ENCODE measurements at places on chromosomes 2 and 18.

DNA sequence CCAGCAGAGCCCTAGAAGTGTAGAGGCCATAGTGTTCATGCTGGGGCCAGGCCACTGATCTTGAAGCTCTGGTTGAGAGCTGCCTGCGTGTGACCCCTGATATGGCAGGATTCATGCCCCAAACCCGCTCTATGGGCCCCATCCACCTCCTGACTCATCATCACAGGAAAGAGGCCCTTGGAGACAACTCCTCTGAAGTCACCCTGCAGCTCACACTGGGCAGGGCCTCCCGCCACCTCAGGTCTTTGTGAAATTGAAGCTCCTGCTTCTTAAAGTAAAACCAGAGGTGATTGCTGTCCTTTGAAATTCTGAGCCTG lies 12.0 kb upstream of the TUBB6 start:
- no peak for DNase-seq

GRCh38 chr2:16727256-16727655 lies 61.6 kb upstream of the CYRIA start:
- DNase-seq = no peak

DNA sequence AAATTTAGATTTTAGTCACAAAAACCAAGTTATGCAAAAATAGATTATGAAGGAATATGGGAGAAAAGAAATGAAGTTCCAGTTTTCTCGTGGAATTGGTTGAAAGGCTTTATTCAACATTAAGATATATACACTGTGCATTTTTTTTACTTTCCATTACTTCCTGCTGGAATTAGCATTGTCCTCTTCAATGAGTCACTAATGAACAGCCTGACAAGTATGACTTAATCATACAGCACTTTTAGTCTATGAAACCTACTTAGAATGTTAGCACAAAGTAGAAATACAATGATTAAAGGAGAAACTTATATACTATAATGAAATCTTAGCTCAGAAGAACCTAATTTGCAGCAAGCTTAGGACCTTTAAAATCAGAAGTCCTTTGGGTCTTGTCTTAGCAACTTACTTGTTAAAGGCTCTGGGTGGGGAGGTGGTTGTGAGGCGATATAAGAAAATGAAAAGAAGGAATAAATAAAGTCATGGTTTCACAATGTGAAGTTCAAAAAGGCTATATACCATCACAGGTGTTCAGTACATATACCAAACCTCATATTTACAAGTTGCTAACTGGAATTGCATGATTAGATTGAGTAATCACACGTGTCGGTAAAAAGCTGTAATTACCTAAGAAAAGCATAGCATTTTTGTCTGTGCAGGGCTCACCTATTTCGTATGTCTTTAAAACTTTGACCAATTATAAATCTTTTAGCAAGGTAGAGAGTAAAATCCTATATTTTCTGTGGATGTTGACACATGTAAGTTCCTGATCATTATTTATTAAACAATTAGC lies 236.8 kb downstream of the CAMKMT start:
- no peak for DNase-seq

DNA sequence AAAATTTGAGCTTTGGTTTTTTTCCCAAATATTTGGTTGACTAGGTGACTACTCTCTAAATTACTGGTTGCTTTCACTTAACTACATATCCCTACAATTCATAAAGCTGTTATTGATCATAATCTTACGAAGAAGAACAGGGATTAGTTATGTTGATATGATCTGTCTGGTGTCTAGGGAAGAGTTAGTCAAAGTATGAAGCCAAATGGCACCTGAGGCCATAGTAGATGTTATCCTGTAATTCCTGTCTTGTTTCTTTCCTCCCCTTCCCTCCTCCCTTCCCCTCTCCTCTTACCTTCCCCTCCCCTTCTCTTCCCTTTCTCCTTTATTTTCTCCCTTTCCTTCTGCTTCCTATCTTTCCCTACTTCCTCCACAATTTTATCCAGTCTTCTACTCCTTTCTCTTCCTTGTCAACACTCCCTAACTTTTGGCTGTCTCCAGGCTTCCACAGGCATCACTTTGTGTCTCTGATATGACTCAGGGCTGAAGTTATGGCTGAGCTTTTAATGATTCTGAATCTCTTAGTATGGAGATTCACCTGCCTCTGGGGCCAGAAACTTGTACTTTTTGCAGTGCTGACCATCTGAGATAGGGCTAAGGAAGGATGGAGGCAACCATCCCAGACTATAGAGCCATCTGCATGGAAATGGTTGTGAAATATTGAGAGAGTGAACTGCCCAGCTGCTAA lies 149.9 kb upstream of the TCF4 start:
- no peak for DNase-seq

DNA sequence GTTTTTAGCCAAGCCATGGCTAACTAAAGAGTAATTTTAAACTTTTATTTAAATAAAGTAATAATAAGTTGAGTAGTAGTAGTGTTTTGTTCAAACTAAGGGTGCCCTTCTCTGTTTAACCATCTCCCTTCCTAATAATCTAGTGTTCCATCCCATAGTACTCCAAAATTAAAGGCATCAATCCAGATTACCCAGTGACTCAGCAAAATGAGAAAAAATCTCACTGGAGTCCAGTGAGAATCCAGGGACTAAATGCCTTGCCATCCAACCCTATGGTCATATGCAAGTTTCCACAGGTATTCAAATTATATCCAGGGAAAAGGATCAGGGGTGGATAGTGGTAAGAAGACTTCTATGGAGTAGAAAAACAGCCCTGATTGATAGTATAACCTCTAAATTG lies 19.6 kb upstream of the VRK2 start:
- no peak for DNase-seq

GRCh38 chr18:76640438-76640837 lies 145.4 kb upstream of the ZNF516 start:
- no peak for DNase-seq

GRCh38 chr2:204072443-204073324 lies 136.1 kb downstream of the ICOS start:
- peak; percentile 86 for DNase-seq

- DNase-seq = no peak
Measured at GRCh38 chr2:224925810-224926100, 116.5 kb downstream of the DOCK10 start.

DNA sequence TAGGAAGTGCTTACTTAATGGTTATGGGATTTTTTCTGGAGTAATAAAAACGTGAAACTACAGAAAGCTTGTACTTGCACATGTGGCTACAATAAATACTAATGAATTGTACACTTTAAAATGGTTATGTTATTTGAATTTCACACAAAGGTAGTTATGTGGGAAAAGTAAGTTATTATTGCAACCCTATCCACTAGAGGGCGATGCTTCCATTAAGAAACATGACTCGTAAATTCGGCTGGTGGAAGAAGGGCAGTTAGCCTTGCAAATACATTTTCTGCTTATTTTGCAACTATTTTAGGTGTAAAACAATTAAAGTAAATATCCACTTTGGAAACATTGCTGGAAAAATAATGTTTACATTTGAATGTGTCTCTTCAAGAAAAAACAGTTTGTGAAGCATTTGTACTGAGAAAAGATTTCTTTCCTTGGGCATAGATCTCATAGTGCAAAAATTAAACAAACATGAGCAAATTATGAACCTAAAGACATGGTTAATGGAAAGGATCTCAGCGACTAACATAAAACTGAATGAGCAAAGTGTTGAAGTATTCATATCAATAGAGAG lies 68.1 kb upstream of the CSRNP3 start:
- peak; percentile 37 for DNase-seq

- no peak for DNase-seq
Measured at GRCh38 chr18:21369146-21369545, 127.1 kb downstream of the GREB1L start.

GRCh38 chr2:33509908-33510585 lies 33.6 kb downstream of the RASGRP3 start:
- DNase-seq = no peak

- no peak for DNase-seq
Measured at GRCh38 chr2:147998203-147998602, 22.3 kb downstream of the ORC4 start.

GRCh38 chr2:83650161-83650560 lies 808.9 kb downstream of the SUCLG1 start:
- no peak for DNase-seq

DNA sequence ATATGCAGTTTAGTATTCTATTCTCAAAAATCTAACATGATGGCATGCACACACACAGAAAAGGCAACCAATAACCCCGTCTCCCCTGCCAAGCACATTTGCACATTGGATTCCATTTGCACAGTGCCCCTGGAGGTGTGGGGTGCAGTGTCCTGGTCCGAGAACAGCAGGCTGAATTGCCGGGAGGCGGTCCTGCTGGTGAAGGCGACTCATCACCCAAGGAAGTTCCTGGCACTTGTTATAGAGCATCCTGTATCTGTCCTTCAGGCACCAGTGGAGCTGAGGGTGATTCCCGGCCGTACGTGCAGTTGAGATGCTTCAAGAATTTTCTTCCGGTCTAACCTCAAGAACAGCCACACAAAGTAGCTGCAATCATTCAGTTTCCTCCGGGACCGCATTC lies 73.0 kb upstream of the RAB12 start:
- no peak for DNase-seq

GRCh38 chr18:39365836-39366485 lies 1800.4 kb upstream of the CELF4 start:
- DNase-seq = no peak

GRCh38 chr2:17538844-17539554 lies 1.5 kb upstream of the VSNL1 start:
- peak; percentile 58 for DNase-seq

DNA sequence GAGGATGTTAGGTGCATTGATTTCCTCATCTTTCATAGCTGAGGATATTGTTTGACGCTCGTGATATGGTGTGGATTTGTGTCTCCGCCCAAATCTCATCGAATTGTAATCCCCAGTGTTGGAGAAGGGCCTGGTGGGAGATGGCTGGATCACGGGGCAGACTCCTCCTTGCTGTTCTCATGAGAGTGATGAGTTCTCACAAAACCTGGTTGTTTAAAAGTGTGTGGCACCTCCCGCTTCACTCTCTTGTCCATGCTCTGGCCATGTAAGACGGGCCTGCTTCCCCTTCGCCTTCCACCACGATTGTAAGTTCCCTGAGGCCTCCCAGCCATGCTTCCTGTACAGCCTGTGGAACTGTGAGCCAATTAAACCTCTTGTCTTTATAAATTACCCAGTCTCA lies 28.4 kb upstream of the GPC1 start:
- DNase-seq = no peak

GRCh38 chr2:19818039-19818438 lies 83.7 kb downstream of the TTC32 start:
- no peak for DNase-seq

DNA sequence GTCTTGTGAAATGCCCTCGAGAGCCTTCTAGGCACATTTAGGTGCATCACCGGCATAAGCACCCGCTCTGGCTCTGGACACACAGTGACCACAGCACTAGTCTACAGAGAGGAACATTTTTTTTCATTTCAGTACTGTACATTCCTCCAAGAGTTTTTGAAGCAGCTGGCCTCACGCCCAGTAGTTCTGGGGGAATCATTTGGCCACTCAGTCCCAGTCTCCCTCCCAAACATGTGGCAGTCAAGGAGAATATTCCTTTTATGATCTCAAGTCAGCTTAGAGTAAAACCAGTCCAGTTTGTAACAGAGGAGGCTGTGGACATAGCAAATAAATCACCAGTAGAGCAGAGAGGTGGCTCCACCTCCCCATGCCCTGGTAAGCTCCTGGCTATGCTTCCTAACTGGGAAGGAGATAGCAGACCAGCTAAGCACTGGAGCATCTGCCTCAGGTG lies 48.1 kb downstream of the KCNE4 start:
- DNase-seq = no peak

DNA sequence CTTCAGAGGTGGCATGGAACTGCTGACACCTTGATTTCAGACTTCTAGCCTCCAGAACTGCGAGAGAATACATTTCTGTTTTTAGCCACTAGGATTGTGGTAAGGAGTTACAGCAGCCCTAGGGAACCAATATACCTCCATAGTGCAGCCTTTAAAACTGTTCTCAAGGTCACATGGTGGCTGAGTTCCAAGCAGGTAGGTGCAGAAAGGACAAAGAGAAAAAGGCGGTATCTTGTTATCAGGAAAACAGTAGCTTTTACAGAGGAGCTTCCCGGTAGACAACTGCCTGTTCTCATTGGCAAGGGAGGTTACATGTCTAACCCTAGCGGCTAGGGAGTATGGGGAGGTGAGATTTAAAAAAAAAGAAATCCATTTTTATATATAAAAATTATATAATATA lies 96.2 kb upstream of the BCL2L11 start:
- DNase-seq = no peak

DNA sequence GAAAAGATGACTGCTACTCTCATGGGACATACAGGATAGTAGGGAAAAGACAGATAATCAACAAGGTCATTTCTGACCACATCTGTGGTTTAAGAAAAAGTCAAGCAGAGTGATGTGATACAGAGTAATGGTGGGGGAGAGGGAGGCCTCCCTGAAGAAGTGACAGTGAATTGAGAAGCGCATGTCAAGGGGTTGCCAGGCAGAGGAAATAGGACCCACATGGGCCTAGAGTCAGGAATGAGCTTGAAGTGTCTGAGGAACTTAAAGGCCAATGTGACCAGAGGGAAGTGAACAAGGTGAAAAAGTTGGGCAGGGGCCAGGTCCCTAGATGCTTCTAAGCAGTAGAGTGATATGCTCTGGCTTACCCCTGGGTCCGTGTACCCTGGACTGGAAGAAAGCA lies 113.5 kb upstream of the PPP1CB start:
- DNase-seq = no peak

- DNase-seq = no peak
Measured at GRCh38 chr18:10316778-10317177, 137.7 kb upstream of the APCDD1 start.

- no peak for DNase-seq
Measured at GRCh38 chr2:98605076-98605475, 3.2 kb downstream of the COA5 start.

DNA sequence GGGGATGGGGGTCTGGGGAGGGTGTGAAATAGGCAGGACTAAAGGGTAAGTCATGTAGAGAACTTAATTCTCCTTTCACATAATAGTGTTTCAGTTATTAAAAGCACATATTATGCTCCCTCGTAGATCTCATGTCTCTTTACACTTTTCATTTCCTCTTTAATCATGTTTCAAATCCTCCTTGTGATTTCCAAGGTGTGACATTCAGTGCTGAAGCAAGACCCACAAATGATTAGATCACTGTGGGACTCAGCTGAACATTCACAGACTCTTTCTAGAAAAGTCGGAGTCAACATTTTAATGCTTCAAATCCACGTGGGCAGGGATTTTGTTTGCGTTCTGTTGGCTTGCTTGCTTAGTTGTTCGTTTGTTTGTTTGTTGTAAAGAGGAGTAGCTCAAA lies 34.7 kb upstream of the CALCRL start:
- no peak for DNase-seq

DNA sequence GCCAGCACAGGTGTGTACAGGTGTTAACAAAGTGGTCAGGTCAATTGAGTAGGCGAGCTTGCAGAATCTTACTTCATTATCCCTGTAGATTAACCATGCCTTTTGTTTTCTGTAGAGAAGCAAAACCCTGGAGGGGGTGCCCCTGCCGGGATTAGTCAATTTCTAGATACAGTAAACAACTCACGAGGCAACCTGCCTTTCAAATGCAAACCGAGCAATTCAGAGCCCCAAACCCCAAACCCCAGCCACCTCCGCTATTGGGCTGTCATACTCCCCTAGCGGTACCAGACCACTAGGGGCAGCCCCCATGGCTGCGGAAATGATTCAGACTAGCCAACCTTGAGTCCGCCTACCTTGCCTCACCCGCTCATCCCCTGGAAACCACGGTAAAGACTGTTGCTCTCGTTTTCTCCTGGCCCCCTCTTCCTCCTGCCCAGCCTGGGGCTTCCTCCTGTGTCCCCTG lies 61.4 kb upstream of the KIF5C start:
- DNase-seq = peak; percentile 87

GRCh38 chr2:98444436-98445176 lies at the start of gene INPP4A:
INPP4A (plus strand) TSS chr2:98444858; CDS start chr2:98520049, 75,191 bp downstream.
- DNase-seq = peak; percentile 96

Measured in iPS-NIHi11 (cell line).